ENCODE measurements at places on chromosomes 1 and 21.

GRCh38 chr1:239914751-239915231 lies 176.9 kb upstream of the FMN2 start:
- DNase-seq = no peak

GRCh38 chr1:89633248-89633799 lies 404 bp downstream of the LRRC8C start:
- no peak for DNase-seq

- no peak for DNase-seq
These were observed 18.5 kb downstream of the NCF2 start for GRCh38 chr1:183571678-183572268.

DNA sequence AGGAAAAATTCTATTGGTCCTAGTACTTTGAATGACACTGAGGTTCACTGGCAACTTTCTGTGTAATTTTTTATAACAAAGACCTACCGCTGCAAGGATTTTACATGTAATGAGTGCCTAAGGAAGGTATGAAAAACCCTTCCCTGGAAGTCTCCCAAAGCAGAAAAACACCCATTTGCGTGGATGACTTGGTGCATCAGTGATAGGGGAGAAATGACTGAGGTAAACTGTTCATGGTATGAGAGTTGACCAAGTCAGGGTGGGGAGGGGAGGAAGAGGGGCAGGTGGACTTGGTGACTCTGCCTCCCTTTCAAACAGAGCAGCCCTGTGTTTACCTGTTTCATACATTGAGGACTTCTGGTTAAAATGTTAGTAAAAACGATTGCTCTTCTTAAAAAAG lies 78.8 kb upstream of the IPO9 start:
- DNase-seq = no peak

- no peak for DNase-seq
These were observed 616.2 kb upstream of the CAMK1G start for GRCh38 chr1:208967334-208967733.

DNA sequence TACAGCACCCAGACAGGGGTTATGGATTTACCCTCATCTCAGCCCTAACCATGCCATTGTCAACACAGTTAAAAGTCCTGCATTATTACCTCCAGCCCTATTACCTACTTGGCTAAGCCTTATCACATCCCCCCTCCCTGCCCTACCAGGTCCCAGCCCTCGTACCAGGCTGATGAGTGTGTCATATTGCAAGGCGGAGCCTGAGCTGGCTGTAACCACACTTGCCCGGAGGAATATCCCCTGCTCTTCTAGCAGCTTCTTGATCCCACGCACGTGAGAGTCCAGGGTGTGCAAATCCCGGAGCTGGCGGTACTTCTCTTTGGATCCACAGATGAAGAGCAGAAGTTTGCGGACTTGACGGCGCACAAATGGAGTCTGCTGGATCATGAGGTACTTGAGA lies 87.4 kb downstream of the UBR4 start:
- no peak for DNase-seq

DNA sequence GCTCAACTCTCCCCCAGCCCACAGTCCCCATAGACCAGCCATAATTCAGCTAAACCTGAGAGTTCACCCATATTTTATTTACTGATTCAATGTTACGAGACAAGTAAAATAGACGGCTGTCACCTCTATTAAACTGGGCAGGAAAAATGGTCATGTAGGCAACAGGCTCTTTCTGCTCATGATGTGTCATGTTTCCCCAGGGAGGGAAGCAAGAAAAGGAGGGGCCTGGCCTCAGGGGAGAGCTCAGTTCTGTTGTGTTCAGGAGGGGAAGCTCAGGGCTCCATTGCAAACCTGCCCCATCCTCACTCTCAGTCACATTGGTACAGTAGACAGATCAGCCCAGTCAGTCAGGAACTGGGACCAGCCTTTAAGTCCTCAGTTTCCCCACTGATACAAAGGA lies 12.8 kb downstream of the GRIK3 start:
- no peak for DNase-seq

DNA sequence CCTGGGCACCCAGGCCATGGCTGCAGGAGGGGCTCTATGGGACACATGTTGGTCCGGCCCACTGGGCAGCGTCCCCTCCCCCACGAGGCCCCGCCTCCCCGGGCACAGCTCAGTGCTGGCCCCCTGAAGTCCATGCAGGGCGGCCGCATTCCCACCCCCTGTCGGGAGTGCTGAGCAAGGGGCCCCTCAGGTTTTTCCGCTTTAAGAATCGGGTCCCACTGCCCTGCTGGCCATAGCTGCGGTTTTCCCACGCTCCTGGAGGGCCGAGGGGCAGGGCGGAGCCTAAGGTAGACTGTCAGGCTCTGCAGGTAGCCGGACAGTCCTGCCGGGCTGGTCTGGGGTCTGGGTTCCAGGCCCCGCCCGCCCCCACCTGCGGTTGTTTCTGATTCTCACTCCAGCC lies 43.5 kb upstream of the CCDC27 start:
- DNase-seq = no peak

GRCh38 chr1:198701766-198702539 lies 63.1 kb downstream of the PTPRC start:
- no peak for DNase-seq

DNA sequence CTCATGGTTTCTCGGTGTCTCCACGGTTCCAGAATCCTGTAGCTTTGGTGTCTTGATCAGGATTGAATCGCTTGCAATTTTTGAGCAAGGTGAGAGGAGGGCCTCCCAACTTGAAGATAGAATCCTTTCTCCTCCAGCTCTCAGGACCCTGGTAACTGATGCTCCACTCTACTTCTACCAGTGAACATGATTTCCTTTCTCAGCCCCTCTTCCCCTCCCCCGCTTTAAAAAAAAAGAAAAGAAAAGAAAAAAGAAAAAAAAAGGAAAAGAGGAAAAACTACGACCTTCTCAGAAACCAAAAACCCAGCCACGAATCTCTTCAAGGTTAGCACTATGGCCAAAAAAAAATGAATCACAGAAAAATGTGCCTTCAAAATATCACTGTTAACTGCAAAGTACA lies 1.2 kb downstream of the ARHGEF11 start:
- no peak for DNase-seq

DNA sequence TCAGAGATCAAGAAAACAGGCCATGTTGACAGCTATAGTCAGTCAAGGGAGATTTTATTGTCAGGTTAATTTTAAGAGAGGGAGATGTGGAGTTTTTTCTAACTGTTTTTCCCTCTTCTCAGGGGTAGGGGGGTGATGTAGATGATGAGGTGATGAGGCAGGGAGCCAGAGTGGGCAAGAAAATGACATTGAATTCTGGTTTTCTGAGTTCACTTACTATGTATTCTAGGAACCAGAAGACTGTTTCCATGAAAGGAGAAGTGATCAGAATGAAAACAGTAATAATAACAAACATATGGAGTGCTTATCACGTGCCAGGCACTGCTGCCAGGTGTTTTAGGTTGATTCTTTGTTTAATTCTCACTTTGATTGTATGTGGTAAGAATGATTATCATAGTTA lies 40.2 kb downstream of the CASQ2 start:
- no peak for DNase-seq

GRCh38 chr1:109283748-109284600 lies 1.0 kb upstream of the PSRC1 start:
- peak; percentile 44 for DNase-seq

DNA sequence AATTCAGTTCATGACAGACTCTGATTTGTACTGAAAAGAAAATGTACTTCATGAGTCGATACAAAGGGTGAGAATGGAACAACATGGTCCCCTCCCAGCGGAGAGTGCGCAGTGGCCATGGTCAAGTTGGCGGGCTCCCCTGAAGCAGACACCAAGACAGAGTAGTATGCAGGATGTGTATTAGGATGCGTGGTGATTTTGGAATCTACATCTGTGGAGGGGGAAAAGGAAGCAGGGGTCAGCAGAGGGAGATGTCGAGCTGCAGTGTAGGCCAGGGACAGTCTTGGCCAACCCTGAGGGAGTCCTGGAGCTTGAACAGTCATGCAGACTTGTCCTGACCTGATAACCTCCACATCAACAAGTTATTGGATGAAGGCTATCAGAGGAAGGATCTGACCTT lies 481.0 kb downstream of the OMA1 start:
- DNase-seq = no peak

GRCh38 chr1:116110567-116111523 lies at the start of gene MAB21L3:
TSS of gene MAB21L3 (plus strand) at chr1:116111399. CDS start at chr1:116112616, 1,217 bp downstream.
- no peak for DNase-seq

DNA sequence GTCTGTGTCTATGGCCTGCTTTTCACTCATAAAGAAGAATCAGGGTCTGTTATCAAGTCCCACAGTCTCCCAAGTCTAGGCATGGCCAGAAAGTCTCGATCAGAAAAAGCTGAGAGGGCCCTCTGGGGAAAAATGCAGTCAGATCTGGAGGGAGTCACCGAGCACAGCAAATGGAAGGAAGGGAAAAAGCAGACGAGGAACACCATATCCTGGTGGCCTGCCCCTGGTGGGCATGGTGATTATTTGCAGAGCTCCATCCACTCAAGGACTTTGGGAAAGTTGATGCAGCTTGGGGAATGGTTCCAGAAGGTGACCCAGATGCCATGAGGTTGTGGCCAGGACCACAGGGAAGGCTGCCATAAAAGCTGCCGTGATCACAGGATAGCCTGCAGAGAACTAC lies 189.1 kb downstream of the CLIC6 start:
- no peak for DNase-seq

GRCh38 chr1:236489710-236490377 lies 33.9 kb upstream of the LGALS8 start:
- peak; percentile 68 for DNase-seq

GRCh38 chr1:201377611-201378092 lies at the start of gene TNNT2:
TSS of gene TNNT2 (minus strand) at chr1:201377680. CDS start at chr1:201373254, 4,426 bp downstream.
- DNase-seq = peak; percentile 66

GRCh38 chr1:150150133-150151021 lies 661 bp downstream of the PLEKHO1 start:
- DNase-seq = no peak

- no peak for DNase-seq
These were observed 142.2 kb downstream of the NFIA start for GRCh38 chr1:61224609-61225008.

- no peak for DNase-seq
These were observed 401.3 kb downstream of the KIF26B start for GRCh38 chr1:245556057-245556456.

- DNase-seq = no peak
These were observed 17.5 kb downstream of the LRRC71 start for GRCh38 chr1:156937883-156938282.

All from NCI-H1694 treated with DMSO at 0.1 percent for 48 hours (cell line).